ENCODE measurements at places on chromosomes 4 and X.

GRCh38 chr4:108314900-108315589 is 146.3 kb upstream of the LEF1 start:
- no peak for DNase-seq

DNA sequence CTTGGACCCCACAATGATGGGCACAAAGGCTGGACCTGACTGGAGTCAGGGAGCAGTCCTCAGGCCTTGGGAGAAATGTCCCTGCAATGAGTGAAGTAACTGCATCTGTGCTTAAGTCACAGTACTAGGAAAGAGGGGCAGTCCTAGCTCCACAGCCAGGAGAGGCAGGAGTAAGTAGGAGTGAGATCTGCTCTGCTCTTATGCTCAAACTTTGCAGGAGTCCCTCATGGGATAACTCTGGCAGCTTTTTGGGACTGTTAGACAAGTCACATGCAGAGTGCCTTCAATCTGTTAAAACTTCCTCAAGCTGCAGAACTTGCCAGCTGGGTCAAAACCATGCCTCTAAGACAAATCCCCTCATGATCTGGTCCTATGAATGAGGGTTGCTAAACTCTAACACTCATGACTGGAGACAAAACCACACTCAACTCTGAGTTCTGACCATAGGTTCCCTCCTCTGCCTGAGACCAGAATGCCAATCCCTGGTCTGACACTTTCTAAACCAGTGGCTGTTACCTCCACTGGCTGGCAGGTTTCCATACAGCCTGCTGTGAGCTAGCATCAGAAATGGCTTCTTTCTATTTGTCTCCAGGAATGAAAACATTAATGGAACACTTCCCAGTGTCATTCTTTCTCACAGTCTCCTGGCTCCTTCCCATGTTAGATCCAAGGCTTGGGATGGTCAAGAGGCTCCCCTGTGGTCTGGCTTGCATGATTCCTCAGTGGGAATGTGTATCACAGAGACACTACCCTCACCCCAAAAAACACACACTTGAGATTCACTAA is 819.3 kb downstream of the PCDH7 start:
- no peak for DNase-seq

DNA sequence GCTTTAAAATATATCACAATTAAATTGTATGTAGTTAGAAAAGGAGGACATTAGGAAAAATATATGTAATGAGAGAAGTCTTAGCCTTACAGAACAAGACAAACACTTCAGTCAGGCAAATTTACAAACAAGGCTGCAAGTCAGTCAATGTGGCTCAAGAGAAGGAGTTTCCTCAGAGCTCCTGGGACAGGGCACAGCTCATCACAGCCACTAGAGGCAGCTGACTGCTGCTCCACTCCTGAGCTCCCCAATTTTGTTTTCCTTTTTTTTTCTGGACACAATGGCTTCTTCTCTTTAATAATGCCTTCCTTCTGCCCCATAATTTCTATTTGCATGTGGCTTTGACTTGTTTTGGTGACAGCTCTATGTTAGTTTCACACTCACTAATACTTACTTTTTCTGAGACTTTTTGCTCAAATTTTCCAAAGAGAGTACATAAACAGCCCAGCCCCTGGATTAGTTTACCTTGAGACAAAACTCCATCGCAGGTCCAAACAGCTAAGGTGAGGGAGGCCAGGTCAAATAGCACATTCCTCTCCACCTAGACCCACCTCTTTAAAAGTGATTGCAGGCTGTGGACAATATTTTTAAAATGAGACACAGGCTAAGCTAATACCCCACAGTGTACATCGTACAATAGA is 850.4 kb upstream of the FRG1 start:
- peak; percentile 19 for DNase-seq

DNA sequence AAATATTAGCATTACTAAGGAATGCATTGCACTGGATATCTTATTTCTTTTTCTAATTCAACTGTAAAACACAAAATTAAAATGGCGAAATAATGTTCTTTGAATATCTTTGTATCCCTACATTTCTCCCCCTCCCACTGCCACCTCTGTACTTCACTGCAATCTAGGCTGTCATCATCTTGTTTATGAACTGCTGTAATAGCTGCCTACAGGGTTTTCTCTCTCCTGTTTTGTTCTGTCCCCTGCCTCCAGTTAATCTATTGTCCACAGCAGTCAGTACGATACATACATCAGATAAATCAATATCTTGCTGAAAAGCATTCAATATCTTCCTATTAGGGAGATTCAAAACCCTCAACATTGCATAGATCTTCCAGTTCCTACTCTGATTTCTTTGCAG is 528.4 kb downstream of the KCNIP4 start:
- no peak for DNase-seq

DNA sequence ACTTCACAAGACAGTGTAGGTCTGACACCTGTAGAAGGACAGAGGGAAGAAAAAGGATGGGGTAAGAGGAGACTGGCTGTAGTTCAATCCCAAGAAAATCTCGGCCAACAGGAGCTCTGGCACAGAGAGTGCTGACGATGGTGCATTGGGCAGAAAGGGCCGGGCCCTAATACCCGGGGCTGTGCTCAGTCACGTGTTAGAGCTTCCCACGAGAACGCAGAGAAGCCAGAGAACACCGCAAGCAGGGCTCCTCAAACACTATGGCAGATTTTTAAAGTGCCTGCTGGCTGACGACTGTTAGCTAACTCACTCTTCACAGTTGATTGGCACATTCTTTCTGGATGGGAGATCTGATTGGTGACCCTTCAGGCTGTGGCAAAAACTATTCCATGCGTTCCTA is 35.5 kb downstream of the EREG start:
- no peak for DNase-seq

DNA sequence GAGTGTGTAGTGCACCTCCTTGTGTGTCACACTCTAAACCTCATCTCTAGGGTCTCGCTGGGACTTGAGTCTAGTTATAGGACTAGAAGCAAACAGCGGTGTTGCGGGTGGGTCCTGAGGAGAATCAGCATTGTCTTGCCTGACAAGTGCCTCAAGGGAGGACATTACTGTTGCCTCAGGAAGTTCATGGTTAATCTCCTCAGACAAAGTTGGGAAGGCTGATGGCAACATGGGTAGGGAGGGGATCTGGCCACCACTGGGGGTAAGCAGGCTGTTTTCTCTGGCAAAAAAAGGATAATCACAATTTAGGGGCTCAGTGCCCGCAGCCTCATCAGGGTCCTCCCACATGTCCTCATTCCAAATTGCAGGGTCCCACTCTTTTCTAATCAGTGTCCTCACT is 12.4 kb downstream of the ASB12 start:
- no peak for DNase-seq

DNA sequence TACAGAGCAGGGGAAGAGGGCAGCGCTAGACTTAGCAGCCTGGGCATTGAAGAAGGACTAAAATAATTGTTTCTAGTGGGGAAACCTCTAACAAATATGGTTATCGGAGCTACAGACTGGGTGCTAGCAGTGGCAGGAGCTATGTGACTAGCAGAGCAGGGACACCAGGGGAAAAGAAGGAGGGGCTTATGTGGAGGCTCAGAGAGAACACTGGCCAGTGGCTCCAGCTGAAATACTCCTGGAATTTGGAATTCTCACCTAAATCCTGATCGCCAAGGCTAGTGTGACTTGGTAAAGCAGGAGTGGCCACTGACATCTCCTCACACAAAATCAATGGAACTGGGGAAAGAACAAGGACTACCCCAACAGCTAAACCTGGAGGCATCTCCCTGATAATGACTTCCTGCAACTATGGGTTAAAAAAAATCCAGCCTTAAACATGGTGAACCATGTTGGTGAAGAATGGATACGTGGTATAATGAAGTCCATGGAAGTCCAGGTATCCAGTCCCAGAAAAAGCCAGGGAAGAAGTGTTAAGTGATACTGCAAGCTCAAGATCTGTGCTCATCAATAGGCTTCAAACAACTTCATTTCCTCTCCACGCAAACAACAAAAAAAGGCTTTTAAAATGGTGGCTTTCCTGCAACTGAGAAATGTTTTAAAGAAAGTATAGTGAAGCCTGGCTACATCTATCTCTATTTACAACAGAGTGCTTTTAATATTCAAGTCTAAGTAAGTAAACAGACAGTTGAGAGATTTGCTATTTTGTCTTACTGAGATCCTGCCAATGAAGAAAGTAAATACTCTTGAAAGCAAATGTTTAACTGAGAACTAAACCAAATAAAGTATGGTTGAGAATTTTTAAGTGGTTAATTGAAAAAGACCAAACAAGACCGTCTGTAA is 1.8 kb downstream of the TAPT1 start:
- DNase-seq, result no peak

DNA sequence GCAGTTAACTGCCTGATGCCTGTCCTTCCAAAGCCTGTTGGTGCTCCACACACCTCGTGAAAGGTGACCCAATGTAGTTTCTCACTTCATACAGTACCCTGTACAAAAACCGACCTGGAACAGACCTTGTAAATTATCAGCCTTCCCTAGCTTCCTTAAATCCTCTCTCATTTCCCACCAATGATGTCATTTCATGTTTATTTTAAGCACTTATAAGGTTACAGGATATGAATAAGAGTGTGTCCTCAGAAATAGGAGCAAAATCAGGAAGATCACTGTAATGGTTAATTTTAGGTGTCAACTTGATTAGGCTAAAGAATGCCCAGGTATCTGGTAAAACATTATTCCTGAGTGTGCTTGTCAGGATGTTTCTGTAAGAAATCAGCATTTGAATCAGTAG is 44.7 kb downstream of the TMEM150C start:
- DNase-seq, result no peak

GRCh38 chr4:177532358-177532757 is 90.1 kb upstream of the AGA start:
- DNase-seq, result no peak

GRCh38 chr4:4427121-4427870 is 40.4 kb downstream of the NSG1 start:
- DNase-seq, result peak; percentile 47

DNA sequence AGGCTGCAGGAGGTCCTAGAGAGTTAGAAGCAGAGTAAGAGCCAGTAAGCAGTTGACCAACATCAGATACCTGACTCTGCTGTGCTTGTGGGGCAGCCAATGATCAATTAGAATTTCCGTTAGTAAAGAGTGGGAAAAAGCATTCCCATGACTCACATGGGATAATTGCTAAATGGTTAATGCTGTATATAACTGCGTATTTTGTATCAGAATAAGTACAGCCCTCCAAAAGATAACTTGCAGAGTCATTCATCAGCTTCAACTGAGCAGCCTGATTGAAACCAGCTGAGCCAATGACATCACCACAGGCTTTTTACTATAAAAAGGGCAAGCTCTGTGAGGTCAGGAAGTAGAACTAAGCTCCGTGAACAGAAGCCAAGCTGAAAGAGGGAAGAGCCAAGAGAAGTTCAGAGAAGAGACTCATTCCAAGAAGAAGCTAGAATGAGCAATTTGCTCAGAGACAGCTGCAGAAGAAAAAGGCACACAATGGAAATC is 67.9 kb downstream of the PPP3CA start:
- no peak for DNase-seq

GRCh38 chr4:91257721-91258120 is 1046.0 kb upstream of the GRID2 start:
- DNase-seq, result no peak

GRCh38 chr4:5114950-5115349 is 63.7 kb downstream of the STK32B start:
- DNase-seq, result no peak

GRCh38 chr4:102163404-102164140 is 181.7 kb downstream of the SLC39A8 start:
- DNase-seq, result no peak

DNA sequence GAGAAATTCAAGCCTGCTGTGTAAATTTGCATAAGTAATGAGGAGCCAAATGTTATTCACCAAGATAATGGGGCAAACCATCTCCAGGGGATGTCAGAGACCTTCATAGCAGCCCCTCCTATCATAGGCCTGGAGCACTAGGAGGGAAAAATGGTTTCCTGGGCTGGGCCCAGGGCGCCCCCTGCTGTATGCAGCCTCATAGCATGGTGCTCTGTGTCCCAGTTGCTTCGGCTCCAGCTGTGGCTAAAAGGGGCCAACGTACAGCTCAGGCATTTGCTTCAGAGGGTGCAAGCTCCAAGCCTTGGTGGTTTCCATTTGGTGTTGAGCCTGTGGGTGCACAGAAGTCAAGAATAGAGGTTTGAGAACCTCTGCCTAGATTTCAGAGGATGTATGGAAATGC is 859.3 kb downstream of the RPA4 start:
- DNase-seq, result no peak

GRCh38 chr4:81152839-81153713 is 61.9 kb downstream of the PRKG2 start:
- DNase-seq, result no peak

DNA sequence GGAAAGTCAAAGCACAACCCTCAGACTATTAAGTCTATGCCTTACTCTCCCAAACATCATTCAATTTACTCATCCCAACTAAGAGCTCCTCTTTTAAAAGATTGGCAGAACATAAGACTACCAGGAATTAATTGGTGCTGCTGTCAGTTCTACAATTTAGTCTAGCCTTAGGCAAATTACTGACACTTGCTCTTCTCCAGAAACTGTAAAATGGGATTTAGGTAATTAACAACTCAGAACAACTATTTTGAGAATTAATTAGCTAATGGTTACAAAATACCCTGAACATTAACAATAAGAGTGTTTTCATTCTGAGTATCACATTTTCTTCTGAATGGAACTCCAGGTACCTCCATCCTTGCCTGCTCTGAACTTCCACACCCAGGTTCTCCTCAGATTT is 36.2 kb upstream of the RBM47 start:
- no peak for DNase-seq

DNA sequence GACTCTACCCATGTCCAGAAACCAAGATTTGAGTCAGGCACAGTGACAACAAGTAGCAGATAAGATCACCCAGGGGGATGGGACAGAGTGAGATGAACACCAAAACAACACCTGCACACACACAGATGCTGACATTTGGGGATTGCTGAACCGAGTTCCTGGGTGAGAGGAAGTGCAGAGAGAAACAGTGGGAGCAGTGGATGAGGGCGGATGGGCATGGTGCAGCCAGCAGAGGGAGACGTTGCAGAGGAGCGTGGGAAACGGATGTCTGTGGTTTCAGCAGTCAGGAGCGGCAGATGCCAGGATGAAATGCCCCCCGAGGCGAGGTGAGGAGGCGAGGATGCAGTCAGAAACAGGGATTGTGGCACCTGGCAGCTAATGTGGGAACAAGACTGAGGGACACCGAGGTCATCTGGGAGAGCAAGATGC is 78.6 kb upstream of the STS start:
- no peak for DNase-seq

DNA sequence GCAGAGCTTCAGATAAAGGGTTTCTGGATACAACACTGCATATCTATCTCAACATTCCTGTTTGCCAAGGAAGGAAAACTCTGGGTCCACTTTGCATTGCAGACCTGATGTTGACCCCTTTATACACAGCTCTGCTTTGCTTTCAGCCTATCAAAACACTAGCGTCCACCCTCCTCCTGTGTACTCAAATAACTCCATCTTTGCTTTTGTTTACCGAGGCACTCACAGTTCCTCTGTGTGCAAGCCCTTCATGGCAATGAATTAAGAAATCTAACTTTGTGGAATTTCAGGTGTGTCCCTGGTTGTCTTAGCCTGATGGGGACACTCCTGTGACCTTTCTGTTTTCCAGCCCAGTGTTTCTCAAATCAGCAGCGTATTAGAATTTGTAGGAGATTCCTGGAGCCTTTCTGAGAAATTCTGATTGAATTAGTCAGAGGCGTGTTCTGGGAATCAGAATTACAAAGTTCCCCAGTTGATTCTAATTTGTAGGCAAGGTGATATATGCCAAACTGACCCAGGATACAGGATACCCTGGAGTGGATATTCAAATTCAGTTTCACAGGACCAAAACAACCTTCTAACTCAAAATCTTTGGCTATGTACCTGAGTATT is 68.6 kb downstream of the DTHD1 start:
- no peak for DNase-seq

Measured in HCT116 (cell line).